ENCODE measurements at places on chromosomes 3 and 15.

GRCh38 chr3:170454509-170454908, 35.8 kb downstream of the CLDN11 start:
- no peak for DNase-seq

DNA sequence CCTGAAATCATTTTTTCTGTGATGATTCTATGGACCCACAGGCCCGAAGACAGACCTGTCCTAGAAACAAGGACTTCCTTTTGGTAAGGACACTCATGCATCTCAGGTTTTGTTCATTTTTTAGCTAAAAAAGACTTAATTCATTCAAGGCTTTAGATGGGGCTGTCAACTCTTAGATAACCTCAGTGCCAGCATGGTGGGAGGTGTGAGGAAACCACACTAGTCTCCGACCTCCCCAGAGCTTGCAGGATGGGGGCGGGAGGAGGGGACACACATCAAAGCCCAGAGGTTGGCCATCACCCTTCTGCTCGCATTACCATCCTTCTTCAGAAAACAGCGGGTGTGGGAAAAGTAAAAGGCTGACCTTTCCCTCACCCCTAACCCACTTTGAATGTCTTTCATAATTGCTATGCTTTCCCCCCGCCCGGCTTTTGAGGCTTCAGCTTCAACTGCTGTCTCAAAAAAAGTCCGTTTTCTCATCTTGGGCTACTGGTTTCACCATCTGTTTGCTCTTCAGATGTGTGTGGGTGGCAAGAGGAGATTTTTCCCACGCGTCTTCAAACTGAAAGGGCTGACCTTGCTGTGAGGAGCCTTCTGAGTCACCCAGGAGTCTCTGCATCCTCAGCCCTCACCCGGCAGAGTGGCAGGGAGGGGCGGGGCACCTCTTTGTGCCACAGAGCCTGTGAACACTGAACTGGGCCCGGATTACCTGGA, 27.6 kb upstream of the CXCR6 start:
- DNase-seq: peak; percentile 66

DNA sequence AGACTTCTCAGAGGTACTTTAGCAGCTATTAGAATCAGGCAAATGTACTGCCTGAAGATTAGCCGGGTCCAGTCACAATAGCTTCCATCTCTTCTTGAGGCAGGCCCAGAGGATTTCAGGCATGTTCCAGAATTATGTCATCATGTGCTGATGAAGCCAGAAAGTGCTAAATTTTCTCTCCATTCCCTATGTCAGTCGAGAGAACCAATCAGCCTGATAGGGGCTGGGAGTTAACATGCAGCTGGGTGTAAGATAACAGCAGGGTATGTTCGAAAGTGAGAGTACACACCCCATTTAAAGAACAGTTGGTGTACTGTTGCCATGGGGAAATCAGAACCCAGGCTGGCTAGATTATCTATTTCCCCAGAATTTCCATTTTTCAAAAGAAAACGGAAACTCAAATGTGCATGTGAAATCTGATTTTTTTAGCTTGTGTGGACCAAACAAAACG, 48.7 kb downstream of the MYH15 start:
- no peak for DNase-seq

DNA sequence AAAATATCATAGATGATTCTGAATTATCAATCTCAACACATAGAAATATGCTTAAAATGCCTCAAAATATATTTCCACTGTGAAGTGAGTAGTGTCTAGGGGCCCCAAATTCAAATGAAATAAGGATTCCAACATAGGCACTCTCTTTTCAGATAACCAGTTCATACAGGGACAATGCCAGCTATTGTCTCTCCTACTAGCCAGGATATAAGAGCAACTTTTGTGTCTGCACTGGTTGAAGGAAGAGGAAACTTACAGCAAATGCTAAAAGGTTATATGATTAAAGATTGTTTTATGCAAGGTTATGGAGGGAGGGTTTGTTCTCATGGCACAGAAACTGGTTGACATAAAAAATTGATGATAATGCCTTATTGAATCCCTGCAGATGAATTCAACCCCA, 579.4 kb upstream of the ALCAM start:
- DNase-seq: no peak

DNA sequence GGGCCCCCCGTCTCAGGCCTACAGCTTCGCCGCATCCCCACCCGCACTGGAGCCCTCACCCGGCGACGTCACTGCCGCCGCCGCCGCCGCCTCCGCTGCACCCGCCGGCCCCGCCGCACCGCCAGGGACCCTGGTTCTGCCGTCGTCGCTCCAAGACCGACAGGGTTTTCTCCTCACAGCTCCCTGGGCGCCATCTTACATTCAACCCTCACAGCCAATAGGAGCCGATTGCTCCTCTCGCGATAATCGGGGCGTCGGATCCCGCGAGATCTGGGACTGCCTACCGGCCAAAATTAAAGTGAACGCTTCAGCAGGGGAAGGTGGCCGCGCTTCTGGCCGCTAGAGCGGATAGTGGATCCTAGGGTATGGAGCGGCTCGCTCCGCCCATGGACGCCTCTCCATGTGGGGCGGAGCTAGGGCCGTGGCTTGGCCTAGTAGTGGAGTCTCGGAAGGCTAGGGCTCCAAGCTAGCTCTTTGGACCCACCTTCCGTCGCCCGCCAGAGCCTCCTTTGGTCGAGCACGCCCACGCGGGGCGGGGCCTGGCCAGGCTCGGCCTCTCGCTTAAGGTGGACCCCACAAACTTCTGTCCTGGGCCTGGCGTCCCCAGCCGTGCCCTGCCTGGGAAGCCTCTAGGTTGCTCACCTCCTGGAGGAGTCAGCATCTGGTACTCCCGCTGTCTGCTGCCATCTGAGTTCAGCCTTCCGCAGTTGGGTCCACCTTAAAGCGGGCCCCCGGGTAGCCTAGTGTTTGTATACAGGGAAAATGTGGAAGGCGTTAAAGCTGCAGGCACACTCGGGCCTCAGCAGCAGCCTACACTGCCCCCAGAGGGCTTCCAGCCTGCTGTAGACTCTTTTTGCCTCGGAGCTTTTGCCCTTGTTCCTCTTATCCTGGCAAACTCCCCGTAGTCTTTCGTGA, at the start of gene QRICH1:
Gene QRICH1, minus strand, starts transcription at position 219 of the 915 bp plus-strand sequence. CDS start 17,054 bp downstream, outside the sequence.
- peak; percentile 99 for DNase-seq

DNA sequence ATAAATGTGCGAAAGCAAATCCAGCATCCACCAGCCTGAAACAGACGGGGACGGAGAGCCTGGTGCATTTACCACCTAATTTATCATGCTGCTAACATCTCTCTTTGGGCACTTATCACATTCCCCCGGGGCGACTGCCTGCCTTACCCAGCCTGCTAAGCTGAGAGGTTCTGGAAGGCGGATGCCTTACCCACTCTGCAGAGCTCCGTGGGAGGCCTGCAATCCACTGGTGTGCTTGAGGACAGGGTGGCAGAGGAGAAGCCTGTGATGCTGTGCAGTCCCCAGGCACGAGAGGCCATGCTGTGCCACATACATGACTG, 25.5 kb downstream of the MGLL start:
- no peak for DNase-seq

DNA sequence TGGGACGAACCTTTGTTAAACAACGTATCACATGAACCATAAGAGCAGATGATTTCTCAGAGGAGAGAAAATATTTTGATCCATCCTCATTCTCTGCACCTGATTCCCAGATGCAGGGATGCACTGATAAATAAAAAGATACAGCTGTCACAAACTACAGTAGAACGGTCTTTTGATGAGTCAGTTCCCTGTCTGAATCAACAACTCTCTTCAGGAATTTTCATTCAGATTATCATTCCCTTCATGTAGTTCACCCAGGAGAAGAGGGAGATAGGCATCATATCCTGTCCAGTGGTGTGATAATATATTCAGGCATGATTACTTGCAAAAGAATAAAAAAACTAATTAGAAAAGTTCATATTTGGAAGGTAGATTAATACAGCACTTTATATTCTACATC, 521.5 kb downstream of the PYDC2 start:
- no peak for DNase-seq

DNA sequence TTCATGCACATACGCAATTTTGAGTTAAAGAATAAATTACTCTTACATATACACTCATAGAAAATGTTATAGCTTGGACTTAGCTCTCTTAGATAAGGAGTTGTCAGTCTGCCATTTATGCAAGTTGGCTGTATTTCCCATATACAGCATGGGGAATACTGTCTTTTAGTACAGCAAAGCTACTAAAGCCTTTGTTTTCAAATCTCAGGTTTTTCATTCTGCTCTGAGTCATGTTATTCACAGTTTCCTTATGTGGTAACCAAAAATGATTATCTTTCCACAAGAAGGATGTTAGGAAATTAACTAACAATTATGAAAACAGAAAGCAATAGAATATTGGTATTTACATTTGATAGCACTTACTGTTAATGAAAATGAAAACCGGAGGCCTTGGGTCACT, 4.3 kb upstream of the TIPARP start:
- DNase-seq: no peak

DNA sequence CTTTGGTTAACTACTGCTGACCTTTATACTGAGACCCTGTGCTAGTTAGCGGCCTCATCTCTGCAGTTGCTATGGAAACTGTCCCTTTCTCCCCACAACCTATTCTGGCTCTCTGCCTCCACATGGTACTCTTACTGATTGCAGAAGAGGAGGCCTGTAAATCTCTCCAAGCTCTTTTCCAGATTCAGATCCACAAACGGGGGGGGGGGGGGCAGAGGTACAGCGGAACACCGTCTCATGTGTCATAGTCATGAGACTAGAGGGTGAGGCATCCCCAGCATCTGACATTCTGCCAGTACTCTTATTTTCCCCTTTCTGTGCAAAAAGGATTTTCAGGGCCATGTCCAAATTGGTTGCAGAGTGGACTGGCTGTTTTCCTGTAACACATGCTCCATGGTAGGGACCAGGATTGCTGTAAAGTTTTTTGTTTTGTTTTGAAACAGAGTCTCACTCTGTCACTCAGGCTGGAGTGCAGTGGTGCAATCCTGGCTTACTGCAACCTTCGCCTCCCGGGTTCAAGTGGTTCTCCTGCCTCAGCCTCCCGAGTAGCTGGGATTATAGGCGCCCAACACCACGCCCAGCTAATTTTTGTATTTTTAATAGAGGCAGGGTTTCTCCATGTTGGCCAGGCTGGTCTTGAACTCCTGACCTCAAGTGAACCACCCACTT, 8.3 kb upstream of the MAP1A start:
- DNase-seq: peak; percentile 16

- DNase-seq: no peak
Measured at GRCh38 chr15:73270366-73271097, 98.2 kb downstream of the HCN4 start.

GRCh38 chr3:123423806-123424205, 25.1 kb downstream of the ADCY5 start:
- no peak for DNase-seq

DNA sequence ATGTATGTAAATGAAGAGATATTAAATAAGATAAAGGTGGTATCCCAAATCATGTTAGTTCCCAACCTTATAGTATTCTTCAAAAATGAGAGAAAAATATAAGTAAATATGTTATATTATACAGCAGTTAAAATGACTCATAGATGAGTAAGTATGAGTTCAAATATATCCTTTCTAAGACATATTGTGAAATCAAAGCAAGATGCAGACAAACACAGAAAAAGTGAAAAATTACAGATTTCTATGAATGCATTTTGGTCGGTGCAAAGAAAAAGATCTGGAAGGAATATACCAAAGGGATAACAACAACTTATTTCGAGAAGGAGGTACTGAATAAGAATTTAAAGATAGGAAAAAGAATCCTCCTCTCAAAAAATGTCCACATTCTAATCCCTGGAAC, 181.2 kb upstream of the TTC14 start:
- no peak for DNase-seq

DNA sequence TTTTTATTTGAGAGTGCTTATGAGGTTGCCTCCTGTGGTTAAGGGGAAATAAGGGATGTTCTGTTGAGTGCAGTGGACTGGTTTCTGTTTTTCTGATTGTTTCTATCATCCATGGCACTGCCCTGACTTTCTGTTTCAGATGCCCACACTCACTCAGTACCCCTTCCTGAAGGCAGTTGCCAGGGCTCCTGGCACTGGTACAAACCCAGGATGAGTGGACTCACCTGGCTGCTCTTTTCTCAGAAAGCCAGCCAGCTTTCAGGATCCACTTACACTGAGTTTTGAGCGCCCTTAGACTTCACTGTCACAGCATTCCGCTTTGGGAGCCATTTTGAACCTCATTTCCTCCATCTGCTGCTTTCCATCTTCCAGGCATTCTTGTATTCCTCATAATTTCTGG, 55.9 kb upstream of the ADAMTSL3 start:
- no peak for DNase-seq

GRCh38 chr15:96180087-96180748, 150.3 kb upstream of the NR2F2 start:
- no peak for DNase-seq

DNA sequence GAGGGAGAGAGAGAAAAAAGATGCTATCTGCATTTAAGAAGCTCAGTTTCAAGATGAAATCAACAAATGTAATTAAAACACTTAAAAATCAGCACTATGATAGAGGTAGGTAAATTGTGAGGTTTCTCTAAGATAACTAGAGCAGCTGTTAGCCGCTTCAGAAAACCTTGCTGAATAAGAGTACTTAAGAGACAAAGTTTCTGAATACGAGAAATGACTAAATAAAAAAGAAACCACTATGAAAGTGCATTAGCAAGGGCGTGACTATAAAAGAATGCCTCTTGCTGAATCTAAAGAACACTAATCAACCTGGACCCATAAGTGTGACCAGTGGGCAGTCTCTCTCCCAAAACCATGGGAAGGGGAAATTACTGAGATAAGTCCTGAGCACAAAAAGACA, 41.8 kb downstream of the IQCB1 start:
- no peak for DNase-seq

DNA sequence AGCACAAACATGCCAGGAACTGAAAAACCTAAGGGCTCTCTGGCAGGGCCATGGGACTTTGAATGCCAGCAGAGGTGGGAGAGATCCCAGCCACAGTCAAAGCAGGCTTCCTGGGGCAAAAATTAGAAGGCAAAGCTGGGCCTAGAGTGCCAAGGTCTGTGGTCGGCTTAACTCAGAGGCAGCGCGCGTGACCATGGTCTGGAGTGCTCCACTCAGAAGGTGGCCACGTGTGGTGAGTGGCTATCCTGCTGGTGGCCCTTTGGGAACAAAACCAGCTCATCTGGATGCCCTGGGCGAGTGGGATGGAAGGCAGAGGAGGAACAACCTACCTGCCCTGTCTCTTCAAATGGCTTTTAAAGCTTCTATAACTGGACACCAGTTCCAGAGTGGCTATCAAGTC, 63.1 kb downstream of the OXNAD1 start:
- DNase-seq: no peak

- peak; percentile 65 for DNase-seq
Measured at GRCh38 chr3:160804762-160805161, 48.7 kb downstream of the PPM1L start.

DNA sequence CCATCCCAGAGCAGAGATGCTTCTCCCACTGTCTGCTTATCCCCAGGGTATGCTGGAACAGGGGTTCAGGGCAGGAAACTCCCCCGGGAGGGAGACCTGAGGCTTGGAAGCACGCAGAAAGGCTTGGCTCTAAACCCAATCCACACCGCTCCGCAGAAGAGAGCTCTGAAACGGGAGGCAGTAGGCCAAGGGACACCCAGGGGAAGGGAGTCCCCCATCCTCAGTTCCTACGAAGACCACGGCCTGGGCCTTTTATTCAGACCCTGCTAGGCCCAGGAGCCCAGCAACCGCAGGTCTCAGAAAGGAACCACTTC, 1.8 kb upstream of the HAPLN3 start:
- no peak for DNase-seq

- no peak for DNase-seq
Measured at GRCh38 chr3:188822004-188822403, 349.8 kb upstream of the TPRG1 start.

GRCh38 chr15:36301947-36302346, 277.5 kb upstream of the CDIN1 start:
- DNase-seq: no peak
